ENCODE measurements at places on chromosomes 1 and 21. TPM values are rescaled to one million over a fixed set of nuclear protein-coding genes. Genes with fewer than 3 reads are reported as not detected.

GRCh38 chr1:180083164-180083563 is 71.5 kb upstream of the QSOX1 start:
- no peak for DNase-seq

DNA sequence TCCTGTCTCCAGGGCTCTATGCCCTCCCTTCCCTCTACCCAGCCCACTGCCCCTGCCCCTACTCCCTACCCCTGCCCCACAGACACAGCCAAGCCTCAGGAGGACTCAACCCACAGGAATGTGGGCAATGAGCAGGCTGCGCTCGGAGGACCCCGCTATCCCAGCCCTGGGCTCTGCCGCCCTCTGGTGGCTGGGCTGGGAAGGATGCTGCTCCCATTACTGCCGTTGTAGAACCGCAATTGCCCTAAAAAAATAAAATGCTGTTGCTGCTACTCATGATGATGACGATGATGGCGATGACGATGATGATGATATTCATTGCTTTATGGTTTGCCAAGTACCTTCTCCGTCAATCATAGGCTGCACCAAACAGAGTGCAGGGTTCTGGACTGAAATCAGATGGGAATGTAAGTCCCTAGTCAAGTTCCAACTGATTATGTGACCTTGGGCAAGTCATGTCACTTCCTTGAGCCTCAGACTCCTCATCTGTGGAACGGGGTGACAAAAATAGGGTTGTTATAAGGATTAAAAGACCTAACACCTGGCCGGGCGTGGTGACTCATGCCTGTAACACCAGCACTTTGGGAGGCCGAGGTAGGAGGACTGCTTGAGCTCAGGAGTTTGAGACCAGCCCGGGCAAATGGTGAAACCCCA is 24.6 kb downstream of the ARHGEF19 start:
- peak; percentile 54 for DNase-seq

GRCh38 chr1:66503841-66504470 is 30.0 kb upstream of the SGIP1 start:
- peak; percentile 45 for DNase-seq

DNA sequence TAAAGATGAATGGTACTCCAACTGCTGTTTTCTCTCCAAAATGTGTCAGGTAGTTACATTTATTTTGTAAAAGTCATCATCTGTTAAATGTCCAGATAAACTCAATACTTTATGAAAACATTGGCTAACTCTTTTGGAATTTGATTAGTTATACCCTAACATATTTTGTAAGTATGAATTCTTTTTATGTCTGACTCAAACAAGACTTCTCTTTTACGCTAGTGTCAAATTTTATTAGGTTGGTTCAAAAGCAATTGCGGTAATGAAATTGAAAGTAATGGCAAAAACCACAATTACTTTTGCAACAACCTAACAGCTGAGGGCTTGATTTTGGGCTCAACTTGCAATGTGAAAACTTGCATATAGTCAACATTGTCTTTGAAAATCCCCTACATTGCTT is 41.0 kb upstream of the USP25 start:
- DNase-seq: no peak

Gene HPCA
- 0.71 TPM for polyA plus RNA-seq

DNA sequence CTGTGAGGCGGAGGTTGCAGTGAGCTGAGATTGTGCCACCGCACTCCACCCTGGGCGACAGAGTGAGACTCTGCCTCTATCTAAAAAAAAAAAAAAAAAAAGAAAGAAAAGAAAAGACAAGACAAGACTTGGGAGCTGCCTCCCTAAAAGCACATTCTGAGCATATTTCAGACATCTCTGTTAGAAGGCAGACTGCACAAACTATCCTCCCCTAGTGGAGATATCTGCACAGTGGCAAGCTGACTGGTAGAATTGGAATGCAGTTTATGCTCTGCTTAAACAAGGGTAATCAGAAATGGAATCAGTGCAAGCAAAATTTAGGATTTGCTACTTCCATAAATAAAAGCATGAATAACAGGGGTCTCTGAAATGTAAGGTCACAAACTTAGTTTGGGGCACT is 31.8 kb downstream of the GNG4 start:
- no peak for DNase-seq

DNA sequence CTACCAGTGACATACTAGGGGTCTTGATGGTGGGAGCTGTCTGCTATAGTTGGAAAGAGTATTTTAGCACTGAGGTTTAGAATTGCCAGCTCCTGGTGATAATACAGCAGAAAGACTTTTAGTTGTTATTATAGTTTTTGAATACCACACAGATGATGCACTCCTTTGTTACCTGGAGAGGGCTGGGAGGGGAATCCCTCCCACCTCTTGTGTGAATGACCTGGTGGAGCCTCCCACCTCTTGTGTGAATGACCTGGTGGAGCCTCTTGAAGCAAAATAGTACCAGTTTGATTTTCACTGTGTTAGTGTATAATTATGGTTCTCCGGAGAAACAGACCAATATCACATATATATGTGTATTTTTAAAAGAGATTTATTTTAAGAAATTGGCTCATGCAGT is 3.3 kb downstream of the DISP1 start:
- no peak for DNase-seq
